ENCODE measurements at places on chromosomes 5 and 9.

- no peak for DNase-seq
These were observed 47.0 kb downstream of the PLK2 start for GRCh38 chr5:58412932-58413331.

GRCh38 chr5:111422245-111422644, 90.1 kb downstream of the STARD4 start:
- DNase-seq: no peak

DNA sequence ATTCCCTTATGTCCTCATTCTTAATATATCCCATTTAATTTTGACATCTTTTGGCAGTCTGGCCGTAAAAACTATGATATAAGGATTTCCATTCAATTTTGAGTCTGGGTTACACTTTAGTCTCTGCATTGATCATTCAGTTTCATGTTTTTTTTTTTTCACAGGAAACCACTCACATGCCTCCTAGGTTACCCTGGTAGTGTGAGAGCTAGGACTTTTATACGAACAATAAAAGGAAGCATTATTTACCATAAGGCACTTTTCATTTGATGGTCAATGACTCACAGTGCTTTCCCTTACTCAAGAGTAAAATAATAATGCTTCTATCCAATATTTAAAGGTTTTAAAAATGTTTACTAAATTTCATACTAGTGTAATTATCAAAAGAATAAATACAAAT, 16.4 kb upstream of the DMAC1 start:
- no peak for DNase-seq

DNA sequence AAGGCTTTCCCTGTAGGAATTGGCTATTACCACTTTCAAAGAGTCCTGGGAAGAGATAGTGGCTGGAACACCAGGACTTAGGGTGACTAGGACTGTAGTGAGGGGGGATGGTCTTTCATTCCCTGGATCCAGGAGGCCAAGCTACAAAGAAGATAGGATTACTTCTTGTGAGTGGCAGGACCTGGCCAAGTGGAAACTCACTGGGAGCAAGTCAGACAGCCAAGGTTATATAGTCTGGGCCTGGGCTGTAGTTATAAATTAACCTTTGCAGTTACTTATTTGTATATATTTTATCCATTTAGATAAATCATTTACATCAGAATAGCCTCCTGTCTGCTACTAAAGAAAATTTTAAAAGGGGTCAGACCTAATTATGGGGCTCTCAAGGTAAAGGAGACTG, 124.3 kb downstream of the TLR4 start:
- DNase-seq: no peak

DNA sequence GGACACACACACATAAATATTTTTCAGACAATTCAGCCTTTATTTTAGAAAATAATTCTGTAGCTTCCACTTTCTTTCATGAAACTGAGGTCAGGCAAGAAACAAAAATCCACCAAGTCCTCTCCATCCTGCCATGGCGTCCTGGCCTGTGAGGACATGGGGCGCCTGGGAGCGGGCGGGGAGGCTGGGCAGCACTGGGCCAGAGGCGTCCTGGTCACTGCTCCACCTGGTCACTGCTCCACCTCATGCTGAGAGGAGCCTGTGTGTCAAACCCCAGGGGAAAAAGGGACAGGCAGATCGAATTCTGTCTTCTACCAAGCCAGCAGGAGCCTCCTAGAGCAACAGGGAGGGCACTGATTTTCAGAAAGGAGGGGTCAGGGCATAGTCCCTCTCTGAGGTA, 12.1 kb downstream of the MGAT1 start:
- DNase-seq: no peak

- DNase-seq: no peak
These were observed 214.9 kb downstream of the TMEM167A start for GRCh38 chr5:82862261-82862660.

DNA sequence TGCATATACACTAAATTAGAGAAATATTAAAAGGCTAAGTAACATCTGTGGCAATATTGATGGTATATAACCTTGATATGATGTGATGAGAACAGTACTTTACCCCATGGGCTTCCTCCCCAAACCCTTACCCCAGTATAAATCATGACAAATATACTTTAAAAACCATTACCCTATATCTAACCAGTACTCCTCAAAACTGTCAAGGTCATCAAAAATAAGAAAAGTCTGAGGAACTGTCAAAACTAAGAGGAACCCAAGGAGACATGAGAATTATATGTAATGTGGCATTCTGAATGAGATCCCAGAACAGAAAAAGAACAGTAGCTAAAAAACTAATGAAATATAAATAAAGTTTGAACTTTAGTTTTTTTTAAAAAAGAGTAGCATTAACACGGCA, 7.3 kb upstream of the IFNB1 start:
- no peak for DNase-seq

GRCh38 chr9:90198956-90199355, 443.7 kb downstream of the DIRAS2 start:
- no peak for DNase-seq

DNA sequence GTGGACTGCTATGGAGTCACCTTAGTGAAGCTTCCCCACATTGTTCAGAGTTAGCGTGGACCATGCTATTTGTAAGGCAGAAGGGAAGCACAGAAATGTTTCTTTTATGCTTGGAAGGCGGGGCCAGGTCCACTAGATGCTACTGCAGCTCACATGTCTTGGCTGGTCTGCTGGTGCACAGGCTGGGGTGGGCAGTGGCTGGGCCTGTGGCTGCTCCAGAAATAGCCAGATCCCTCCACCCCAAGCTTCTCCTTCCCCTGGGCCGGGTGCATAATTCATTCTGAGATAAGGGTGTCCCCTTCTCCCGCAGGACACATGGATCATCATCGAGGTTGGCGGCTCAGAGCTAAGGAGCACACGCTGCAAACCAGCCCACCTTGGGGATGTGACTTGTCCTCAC, 14.5 kb upstream of the SEMA4D start:
- DNase-seq: no peak

DNA sequence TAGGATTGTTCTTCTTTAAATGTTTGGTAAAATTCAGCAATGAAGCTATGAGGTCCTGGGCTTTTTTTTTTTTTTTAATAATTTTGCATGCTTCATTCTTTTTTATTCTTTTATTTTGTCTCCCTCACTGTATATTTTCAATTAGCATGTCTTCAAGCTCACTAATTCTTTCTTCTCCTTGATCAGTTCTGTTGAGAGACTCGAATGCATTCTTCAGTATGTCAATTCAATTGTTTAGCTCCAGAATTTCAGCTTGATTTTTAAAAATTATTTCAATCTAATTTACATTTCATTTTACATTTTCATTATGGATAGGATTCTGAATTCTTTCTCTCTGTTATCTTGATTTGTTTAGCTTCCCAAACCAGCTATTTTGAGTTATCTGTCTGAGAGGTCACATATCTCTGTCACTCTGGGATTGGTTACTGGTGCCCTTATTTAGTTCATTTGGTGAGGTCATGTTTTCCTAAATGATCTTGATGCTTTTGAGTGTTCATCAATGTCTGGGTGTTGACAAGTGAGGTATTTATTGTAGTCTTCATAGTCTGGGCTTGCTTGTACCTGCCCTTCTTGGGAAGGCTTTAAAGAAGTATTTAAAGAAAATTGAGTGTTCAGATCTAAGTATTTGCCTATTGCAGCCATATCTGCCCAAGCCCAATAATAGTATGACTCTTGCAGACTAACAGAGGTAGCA, 9.1 kb downstream of the LURAP1L start:
- no peak for DNase-seq

DNA sequence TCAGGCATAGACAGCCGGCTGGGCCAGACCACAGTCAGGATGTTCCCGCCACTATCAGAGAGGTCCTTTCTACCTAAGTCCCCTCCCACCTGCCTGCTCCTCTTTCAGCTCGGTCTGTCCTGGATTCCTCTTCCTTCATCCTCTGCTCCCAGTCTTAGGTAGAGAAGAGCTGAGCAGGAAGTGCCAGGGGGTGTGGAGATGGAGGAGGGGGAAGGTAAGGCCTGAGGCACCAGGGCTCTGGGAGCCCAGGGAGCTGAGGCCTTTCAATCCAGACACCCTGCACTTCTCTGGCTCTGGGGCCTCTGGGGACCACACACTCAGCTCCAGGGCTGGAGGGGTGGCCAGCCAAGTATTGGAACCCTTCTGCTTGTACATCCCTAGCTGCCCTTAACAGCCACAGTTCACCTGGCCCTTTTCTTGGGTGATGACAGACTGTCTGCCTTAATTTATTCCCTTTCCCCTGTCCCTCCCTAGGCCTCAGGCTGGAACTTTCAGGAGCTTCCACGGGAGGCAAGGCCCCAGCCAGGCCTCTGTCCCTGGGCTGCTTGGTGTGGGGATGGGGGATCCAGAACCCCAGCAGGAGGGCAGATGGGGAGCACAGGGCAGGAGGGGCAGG, 15.6 kb downstream of the IRF1 start:
- DNase-seq: no peak

DNA sequence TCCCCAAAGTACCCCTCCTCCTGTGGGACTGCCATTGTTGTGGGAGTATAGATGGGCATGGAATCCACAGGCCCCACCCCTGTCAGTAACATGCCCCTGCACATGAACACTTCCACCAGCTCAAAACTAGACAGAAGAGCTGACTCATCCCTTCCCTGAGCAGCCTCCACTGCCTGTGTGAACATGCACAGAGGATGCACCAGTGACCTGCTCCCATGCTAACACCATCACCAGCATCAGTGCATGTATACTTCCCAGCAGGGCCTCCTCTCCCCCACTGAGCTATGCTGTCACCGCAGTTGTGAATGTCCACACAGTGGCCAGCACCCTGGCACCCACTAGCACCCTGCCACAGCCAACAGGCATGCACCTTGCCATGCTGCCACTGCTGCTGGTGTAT, 939.8 kb downstream of the EFNA5 start:
- no peak for DNase-seq

DNA sequence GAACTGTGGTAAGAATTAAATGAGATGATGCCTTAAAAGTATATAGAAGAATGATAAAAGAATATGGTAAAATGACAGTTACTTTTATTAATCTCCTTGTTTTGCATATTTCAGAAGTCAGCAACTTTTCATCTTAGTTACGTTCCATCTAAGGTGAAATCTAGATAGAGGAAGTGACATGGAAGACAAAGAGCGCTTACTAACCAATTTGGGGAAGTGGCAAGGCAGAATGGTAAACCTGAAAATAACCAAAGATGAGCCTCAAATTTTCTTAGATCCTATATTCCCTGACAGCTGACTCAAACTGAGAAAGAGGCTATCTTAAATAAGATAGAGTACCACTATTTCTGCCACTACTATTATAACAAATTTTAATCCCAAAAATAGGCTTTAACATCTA, 52.5 kb downstream of the FGF10 start:
- DNase-seq: no peak

DNA sequence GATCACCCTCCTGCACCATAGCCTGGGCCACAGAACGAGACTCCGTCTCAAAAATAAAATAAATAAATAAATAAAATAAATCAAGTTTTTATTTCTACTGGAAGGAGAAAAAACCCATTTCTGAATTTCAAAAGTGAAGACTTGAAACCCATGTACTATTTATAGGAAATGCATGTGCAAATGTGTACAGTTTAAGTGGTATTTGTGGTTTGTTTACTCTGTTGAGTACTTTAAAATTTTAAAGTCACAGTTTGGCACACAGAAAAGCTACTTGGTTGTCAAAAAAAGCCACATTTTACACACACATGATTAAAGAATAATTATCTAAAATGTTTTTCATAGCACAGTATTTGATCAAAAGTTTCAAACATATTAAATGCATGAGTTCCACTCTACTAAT, 43.6 kb downstream of the NR3C1 start:
- DNase-seq: no peak

DNA sequence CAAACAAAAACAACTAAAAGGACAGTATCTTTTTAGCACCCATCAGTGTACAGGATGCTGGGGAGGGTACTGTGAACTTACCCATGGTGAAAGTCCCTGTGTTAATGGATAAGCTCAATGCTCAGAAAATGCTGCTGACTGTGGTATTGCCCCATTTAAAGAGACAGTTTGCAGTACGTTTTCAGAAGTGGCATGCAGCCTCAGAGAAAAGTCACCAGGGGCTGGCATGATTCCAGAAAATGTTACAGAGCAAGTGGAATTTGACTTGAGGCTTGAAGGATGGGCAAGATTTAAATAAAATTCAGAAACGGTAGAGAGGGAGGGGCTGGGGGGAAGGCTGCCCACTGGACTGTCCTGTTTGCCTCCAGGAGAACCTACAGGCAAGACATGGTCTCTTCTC, 7.2 kb downstream of the S1PR3 start:
- no peak for DNase-seq

DNA sequence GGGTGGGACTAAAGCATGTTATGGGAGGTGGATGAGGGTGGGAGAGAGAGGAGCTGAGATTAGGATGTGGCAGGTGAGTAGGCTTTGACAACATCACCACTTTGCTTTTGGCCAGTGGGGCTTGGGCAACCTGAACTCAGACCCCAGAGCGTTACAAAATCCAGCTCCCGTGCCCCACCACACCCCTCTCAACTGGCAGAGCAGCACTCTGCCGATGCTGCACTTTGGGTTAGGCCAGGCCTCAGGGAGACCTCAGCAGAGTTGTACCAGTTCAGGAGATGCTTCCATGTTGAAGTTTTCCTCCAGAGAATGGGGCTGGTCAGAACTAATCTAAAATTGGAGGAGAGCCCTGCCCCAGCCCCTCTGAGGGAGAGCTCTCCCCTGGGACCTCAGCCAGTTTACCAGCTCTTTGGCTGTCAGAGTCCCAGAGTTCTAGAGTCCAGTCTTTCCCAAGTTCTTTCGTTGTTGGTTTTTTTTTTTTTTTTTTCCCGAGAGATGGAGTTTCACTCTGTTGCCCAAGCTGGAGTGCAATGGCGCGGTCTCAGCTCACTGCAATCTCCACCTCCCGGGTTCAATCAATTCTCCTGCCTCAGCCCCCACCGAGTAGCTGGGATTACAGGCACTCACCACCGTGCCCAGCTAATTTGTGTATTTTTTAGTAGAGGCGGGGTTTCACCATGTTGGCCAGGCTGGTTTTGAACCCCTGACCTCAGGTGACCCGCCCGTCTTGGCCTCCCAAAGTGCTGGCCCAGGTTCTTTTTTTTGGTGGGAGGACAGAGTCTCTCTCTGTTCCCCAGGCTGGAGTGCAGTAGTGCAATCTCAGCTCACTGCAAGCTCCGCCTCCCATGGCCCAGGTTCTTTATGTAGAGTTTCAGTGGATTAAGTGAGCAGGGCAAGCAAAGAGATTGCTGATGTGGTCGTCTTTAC, 17.8 kb downstream of the NUDT2 start:
- DNase-seq: no peak

GRCh38 chr9:5043381-5043780, 58.3 kb downstream of the JAK2 start:
- no peak for DNase-seq

DNA sequence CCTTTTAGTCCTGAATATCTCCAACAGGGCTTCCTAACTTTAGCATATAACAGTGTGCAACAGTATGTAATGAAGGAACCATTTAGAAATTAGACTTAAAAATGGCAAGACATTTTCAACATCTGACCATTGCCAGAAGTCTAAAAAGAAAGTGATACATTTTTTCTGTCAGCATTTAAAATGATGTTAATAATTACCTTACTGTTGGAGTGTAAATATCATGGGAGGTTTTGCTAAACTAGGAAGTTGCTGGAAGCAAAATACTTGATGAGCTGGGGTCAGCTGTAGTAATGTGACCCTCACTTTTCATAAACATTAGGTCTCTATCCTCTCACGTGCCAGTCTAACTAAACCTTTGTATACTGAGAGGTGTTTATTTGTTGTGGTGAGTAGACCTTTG, 68.8 kb downstream of the NTRK2 start:
- DNase-seq: no peak

All from stimulated activated CD8-positive, alpha-beta memory T cell treated with anti-CD3 and anti-CD28 coated beads, Interleukin-12 subunit alpha, Interleukin-12 subunit beta, amount 100 ng/mL, for 1 hour (primary cell).